ENCODE measurements at places on chromosomes 2 and 18. TPM values are rescaled to one million over a fixed set of nuclear protein-coding genes. Genes with fewer than 3 reads are reported as not detected.

The TMEM37 gene
- 5.3 TPM for total RNA-seq

DNA sequence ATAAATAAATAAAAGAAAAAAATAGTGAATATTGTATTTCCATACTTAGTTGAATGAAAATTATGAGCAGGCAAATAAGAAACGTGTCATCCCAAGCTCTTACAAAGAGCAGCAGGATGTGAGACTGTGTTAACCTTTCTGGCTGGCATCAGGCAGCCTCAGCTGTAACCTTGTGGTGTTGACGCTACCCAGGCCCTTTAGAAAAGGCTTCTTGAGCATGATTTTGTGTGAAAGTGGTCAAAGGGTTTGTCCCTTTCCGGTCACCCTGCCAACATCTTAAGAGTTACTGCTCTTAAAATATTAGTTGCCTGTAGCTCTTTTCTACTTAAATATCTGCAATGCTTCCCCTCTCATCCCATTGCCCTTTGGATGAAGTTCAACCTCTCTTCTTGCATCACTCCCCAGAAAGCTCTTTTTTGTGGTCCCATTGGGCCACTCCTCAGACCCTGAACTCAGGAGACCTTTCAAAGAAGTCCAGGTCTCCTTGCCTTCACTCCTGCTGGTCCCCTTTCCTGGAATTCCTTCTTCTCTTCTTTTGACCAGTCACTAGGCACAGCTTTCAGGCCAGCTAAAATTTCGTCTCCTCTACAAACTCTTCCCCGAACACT is 35.0 kb downstream of the RHOB start:
- DNase-seq: no peak

GRCh38 chr2:52456561-52457377 is 1310.8 kb upstream of the CHAC2 start:
- no peak for DNase-seq

The CARF gene
- 7.8 TPM for total RNA-seq

GRCh38 chr2:30219886-30220875 is 11.2 kb upstream of the LBH start:
- no peak for DNase-seq

- no peak for DNase-seq
These were observed 23.1 kb downstream of the PPM1B start for GRCh38 chr2:44191739-44192138.

- no peak for DNase-seq
These were observed 149.3 kb downstream of the HAUS1 start for GRCh38 chr18:46253498-46253897.

The SERPINB4 gene
- not detected for total RNA-seq

GRCh38 chr18:21851327-21851961 is 110.9 kb downstream of the MIB1 start:
- no peak for DNase-seq

DNA sequence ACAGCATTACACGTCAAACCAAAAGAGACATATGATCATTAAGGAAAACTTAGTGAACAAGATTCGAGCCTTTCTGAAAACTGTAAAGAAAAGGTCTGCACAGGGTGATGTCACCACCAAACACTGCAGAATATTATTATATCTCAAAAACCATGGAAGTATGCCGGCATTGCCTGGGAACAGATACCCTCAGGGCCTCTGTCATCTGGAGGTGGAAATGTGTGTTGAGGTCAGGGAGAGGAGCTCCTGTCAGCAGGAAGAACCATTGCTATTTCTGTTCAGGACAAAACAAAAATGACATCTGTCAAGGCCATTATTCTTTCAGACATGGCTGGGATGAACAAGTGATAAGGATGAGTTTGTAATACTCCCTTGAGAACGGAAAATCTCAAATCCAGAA is 365.9 kb upstream of the TRIB2 start:
- DNase-seq: no peak

DNA sequence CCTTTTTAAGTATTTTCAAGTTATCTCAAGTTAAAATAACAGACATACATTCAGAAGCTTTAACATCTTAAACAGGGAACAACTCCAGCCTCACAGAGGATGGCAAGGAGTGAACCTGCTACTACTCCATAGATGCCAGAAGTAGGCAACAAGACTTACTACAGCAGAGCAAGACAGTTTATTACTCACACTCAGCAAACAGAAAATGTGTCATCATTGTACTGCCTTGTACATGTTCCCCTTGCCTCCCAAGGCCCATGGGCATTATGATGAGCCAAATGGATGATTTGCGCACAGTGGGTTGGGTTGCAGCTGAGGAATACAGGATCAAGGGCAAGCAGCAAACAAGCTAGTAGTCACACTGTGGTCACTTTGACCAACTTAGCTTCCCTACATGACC is 80.6 kb upstream of the VRK2 start:
- DNase-seq: no peak

The TCF7L1 gene
- total RNA-seq: 41.8 TPM

The BUB1 gene
- 80.4 TPM for total RNA-seq

DNA sequence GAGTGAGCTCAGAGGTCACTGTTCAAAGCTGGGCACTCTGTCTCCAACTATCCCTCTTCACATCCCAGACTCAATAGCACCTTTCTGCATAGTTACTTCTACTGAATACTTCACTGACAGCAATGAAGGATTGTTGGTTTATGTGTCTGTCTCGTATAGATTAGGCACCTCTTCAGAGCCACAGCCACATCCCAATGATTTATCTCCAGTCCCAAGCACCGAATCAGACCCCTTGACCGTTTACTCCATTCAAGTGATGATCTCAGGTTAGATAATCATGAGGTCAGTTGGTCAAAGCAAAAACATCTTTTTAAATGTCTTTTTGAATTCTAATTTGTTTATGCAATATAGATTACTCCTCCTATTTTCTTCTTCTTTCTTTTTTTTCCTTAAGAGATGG is 14.7 kb downstream of the NEDD4L start:
- no peak for DNase-seq

The SLC16A14 gene
- 14.2 TPM for total RNA-seq

The MAL gene
- total RNA-seq: 0.65 TPM

DNA sequence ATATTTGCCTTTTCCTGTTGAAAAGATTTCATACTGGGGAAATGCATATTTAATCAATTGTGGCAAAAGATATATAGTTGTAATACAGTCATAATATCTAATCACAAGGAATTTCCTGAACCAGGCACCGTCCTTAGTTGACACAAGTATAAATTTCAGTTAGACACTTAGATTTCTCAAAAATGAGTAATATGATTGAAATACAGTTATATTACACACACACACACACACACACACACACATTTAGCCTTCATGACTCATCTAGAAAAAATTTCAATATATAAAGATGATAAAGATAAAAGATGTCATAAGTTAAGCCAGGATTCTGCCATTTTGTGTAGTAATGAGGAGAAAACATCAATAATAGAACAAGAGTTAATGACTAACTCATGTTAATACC is 258.4 kb upstream of the ZNF804A start:
- DNase-seq: no peak

DNA sequence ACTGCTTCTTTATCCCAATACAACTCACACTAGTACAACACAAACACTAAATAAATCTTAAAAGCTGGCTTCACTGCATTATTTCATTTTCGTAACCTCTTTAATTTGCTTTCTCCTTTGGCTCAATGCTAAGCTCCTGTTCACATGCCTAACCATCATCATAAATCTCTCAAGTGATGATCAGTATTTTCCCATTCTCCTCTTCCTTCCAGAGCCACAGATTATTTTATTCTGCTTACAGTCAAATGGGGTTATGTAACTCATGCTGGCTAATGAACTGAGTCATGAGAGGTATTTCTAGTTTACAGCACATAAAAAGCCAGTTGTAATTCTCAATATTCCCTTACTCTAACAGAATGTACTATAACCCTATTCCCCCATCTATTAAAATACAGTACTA is 350.4 kb upstream of the ZC3H15 start:
- DNase-seq: no peak

DNA sequence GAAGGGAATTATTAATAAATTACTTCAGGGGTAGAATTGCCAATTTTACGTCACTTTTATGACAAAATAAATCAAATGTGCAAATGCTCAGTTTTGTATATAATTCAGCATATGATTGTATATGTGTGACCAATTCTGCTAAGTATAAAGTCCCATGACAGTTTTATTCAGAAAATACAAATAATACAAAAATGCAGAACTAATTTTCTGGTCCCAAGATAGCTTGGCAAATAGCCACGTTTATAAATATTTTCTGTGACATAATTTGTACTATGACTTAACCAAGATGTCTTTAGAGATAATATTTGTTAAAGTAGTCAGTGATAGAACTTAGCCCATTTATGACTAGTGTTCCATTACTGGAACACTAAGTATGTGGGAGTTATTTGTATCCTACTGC is 24.2 kb upstream of the CAB39 start:
- no peak for DNase-seq

DNA sequence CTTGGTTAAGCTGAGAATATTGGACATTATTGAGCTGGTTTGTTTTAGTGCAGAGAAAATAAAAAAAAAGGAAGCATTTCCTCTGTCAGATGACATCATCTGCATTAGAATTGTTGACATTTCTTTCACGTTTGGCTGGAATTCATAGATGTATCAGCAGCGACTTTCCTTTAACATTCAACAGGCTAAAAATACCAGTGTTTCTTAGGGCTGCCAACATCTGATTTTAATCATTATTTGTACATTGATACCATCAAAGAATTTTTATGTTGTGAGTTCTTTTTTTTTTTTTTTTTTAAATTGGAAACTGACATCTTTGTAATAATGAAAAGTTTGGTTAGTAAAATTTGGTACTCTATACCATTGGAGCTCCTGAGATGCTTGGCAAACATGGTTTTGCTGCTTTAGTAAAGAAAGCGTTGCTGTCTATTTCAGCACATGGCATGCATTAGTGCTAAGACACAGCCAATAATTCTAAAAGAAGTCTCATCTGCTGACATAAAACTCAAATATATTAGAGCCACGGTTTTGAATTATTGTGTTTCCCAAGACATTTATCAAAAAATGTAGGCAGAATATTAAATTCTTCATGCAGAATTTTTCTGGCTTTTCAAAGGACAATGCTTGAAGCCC is 33.6 kb downstream of the GTF2A1L start:
- DNase-seq: no peak

GRCh38 chr18:53943326-53943860 is 281.1 kb downstream of the MBD2 start:
- no peak for DNase-seq

The MBD2 gene
- total RNA-seq: 36.2 TPM

GRCh38 chr18:48139431-48140347 is 209.2 kb upstream of the SMAD2 start:
- no peak for DNase-seq

The BMP10 gene
- total RNA-seq: not detected

DNA sequence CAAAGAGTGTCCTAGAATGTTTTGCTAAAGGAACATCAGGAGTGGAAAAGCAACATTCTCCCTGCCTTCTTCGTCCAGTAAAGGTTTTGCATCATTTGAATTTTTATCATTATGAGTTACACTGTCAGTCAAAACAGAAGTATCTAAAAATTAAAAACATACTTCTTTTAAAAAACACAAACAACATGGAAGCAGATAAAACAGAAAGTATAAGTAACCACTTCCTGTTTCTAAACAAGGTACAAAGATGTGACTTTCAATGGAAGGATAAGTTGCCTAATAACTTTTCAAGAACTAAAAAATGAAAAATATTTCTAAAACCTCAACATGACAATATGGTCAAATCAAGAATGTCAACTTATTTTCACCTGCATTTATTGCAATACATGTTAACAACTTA is 158.2 kb downstream of the STK39 start:
- no peak for DNase-seq

- DNase-seq: no peak
These were observed 67.8 kb upstream of the SALL3 start for GRCh38 chr18:78911751-78912283.

The GPAT2 gene
- total RNA-seq: not detected

The FOXD4L1 gene
- 0.52 TPM for total RNA-seq

DNA sequence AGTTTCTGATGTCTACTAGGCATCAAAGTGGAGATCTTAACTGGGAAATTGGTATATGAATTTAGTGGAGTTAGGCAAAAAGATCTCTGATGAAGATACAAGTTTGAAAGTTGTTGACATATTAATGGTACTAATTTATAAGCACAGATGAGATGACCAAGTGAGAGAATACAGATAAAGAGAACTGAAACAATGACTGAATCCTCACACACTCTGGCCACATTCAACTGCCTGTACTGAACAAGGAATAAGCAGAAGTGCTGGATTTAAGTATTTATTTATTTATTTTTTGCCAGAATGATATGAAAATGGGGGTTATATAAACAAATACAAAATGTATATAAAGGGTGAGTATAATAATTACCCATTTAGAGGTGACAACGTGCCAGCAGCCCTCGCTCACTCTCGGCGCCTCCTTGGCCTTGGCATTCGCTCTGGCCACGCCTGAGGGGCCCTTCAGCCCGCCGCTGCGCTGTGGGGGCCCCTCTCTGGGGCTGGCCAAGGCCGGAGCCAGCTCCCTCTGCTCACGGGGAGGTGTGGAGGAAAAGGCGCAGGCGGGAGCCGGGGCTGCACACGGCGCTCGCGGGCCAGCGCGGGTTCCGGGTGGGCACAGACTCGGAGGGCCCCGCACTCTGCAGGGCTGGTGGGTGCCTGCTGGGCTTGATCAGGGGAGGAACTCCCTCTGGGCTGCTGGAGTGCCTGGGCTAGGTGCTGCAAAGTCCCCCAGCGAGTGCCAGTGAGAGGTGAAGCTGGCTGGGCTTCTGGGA is 1363.9 kb upstream of the CRIM1 start:
- no peak for DNase-seq

DNA sequence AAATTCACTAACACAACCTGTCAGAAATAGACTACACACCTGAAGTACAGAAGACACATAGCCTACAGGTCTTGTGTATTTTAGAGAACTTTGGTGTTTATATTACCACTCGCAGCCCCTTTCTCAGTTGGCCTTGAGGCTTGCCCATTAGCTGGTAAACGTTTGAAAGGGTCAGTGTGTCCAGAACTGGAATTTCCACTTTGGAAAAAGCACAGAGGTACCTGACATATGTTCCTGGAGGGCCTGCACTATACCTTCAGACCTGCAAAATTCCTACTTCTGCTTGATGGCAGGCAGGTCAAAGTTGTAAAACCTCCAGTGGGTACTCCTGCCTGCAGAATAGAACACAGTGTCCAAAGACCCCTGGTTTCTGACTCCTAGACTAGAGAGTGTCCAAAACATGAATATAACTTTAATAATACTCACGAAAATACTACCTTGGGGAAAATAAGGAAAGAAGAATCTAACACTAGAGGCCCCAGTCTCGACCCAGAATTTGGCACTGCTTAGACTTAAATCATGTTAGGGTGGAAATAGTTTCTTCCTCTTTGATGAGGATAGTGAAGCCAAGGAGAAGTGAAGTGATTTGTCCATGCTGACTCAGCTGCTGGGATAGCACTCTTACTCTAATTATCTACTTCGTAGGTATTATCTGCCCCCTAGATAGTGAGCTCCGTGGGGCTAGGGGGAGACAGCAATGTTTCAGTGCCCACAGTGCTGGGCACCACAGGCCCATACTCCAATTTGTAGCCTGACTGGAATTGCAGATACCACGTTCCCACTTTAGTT is 2.8 kb downstream of the KCTD1 start:
- no peak for DNase-seq

- no peak for DNase-seq
These were observed 2.1 kb downstream of the TRIB2 start for GRCh38 chr2:12718711-12719399.
